GM04504 (cell line): ENCODE measurements at places on chromosomes 7 and 10.

- no peak for DNase-seq
These were observed 12.2 kb downstream of the PDZD8 start for GRCh38 chr10:117363028-117363427.

GRCh38 chr10:116069856-116070255, 203.2 kb downstream of the GFRA1 start:
- no peak for DNase-seq

GRCh38 chr10:105044902-105045301, 403.8 kb downstream of the SORCS3 start:
- DNase-seq, result no peak

GRCh38 chr10:103564776-103565520, 71.4 kb downstream of the NEURL1 start:
- no peak for DNase-seq

DNA sequence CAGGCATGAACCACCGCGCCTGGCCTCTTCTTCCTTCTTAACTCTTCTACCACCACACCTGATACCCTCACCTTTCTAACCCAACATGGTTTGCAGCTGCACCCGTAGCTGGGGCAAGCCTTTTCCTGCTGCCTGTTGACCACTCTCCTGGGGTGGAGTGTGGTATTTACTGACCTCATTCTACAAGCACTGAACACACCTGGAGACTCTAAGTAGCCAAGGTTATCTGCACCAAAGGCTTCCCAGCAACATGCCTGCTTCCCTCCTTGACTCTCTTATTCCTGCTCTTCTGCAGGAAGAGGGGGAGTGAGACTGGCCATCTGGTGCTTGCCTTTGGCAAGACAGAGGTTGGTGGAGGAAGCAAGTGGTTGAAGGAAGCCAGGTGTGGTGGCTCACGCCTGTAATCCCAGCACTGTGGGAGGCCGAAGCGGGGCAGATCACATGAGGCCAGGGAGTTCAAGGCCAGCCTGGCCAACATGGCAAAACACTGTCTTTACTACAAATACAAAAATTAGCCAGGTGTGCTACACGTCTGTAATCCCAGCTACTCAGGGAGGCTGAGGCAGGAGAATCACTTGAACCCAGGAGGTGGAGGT, 10.1 kb downstream of the ACTR1A start:
- DNase-seq, result no peak

GRCh38 chr7:128941946-128942526, 4.3 kb downstream of the IRF5 start:
- DNase-seq, result no peak

DNA sequence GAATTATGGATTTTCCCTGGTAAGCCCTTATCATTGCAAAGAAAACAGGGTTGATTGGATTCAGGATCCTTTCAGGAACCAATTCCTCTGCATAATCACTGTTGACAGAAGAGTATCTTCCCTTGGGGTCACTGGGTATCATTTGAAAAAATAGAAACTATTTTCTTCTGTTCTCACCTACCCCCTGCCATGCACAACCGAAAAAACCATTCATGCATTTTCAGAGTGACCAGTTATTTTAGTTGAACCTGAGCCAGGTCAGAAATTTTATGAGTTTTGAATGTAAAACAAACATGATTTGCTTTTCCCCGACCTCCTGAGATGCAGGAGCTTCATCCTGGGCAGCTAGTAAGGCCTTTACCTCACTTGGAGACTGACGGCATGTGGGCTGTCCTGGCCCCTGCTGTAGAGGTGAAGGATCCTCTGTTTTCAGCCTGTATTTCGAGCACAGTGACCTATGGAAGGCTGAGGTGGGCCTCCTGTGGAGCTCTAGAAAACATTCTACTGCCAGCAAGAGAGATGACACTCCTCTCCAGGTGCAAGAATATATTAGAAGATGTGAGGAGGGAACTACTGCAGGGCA, 30.1 kb downstream of the TMEM178B start:
- no peak for DNase-seq

DNA sequence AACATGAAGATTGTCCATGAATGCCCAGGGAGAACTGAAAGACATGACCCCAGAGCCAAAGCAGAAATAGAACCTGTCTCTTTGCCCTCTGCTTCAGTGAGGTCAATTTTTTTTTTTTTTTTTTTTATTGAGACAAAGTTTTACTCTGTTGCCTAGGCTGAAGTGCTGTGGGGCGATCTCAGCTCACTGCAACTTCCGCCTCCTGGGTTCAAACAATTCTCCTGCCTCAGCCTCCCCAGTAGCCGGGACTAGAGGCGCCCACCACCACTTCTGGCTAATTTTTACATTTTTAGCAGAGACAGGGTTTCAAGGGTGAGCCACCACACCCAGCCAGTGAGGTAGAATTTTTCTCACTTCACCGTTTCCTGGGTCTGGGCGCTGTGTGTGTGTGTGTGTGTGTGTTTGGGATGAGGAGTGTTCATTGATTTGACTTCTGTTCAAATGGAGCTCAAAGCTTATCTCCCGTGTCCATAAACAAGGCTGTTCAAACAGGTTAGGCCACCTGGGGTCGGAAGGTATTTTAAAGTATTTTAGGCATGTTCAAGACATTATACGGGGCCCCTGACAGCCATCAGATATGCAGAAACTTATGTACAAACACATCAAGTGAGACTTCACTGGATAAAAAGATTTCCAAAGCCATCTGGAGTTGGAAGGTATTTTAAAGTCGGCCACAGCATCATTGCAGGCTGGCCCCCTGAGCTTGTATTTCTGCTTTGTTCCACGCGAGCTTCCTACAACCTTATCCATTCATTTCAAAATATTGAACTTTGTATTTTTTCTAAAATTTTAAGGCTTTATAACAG, 93.8 kb downstream of the MAP3K8 start:
- no peak for DNase-seq

DNA sequence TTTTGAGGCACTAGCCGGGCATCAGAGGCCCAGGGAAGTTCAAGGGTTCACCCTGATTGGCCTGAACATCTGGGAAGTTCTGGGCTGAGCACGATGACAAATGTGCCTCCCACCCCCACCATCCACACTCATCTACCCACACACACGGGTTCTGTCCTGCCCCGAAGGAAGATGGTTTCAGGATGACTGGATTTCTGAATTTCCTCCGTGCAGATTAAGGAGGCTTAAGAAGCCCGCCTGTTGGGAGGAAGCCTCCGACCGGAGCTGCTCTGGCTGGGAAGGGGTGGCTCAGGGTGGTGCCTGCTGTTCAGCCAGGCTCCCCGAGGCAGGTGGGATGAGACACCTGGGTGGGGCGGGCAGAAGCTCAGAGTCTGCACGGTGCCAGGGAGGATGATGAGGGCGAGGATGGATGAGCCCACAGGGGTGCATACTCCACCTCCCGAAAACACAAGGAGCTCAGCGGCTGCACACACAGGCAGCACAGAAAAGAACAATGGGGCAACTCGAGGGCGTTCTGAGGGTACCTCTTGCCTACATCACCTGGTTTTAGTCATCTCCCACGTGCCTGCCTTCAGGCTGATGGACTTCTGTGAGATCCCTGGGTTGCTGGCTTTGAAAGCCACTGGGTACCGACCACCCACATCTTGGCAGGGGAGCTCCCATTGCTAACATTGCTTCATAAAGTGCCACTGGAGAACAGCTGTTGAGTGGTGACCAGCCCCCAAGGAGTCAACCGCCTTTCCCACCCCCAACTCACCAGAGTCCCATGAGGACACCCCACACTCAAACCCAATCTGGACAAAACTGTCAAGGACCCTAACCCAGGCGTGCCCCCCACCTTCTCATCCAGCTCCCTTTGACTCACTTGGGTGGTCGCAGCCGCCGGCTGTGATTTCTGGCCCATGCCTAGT, 41.2 kb downstream of the CALML3 start:
- peak; percentile 70 for DNase-seq

DNA sequence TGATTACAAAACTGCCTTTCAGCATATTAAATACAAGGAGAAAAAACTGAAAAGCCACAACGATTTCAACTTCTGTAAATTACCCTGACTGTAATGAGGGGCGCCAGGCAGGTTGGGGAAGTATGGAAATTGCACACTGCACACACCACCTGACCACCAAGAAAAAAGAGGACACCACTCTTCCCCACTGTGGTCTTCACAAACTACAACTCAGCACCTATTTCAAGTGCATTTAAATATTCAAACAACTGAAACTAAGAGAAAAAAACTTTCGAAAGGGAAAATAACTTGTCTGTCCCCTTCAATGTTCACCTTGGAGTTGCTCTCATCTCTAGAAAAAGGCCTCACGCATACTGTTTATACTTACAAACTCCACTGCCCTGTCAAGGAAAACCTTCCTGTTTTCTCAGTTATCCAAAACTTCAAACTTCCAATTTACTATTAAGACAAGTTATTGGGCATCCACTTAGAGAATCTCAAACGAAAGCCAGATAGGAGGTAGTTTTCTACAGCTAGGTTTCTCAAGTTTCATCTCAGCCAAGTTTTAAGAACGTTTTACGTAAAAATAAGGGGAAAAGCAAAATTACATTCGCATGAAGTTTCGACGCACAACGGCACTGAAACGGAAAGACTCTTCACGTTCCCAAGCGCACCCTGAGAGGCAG, 1.4 kb downstream of the LARP4B start:
- DNase-seq, result no peak

- DNase-seq, result no peak
These were observed 43.4 kb upstream of the PLEKHA1 start for GRCh38 chr10:122331100-122331499.

- no peak for DNase-seq
These were observed 24.0 kb upstream of the ABLIM1 start for GRCh38 chr10:114682121-114682520.

GRCh38 chr7:64101126-64101942, 56.1 kb downstream of the ZNF727 start:
- no peak for DNase-seq

- DNase-seq, result no peak
These were observed 416.0 kb downstream of the PLXDC2 start for GRCh38 chr10:20232079-20232705.

DNA sequence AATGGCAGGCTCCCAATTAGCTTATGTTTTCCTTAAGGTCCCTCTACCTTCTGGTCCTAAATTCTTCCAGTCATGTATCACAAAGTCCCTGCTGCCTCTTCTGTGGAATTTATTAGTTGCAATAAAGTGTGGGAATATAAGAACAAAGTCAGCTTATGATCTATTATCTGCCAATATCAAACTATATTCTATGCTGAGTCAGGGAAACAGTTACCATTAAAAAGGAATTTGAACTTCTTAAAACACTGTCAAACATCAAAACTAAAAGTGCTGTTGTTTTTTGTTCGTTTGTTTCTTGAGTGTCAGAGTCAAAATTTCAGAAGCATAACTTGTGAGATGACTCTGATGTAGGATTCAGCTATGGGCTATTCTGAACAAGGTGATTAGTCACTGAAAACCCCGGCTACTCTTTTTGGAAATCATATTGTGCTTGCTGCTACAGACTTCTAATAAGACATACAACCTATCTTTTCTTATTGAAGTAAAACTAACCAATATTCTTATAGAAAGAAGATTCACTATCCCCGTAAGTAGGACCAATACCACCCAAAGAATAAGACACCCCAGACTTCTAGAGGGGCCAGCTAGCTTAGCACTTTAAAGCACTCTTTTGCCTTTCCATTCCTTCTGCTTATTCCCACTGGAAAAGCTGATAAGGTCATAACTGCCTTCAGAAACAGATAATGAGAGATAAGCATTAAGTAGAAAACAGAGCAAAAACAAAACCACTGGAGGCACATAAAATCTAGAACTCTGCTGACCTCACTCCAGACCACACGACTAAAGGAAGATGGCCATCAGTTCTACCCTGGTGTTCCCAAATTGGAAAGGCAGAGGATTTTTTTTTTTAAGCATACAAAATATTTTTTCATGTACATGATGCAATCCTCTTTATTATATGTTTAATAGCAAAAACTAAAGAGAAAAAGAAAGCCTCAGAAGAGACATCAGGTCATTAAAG, 370.6 kb downstream of the PARD3 start:
- no peak for DNase-seq

DNA sequence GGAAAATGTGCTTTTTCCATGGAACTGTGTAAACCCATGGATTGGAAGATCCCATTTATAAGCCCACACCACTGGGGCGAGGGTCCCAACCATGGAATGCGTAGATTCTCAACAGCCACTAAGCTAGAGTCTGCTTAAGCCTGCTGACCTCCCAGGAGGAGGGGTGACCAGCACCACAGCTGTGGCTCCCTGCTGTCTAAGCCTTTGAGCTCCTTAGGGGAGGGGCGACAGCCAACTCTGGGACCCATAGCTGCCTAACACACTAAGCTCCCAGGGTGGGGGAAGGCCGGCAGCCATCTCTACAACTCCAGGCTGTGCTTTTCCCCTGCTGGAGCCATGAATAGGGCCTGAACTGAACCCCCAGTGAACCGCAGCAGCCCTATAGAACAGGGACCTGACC, 249.8 kb upstream of the HPS1 start:
- DNase-seq, result no peak

GRCh38 chr10:95835149-95835860, 72.5 kb upstream of the CC2D2B start:
- no peak for DNase-seq

DNA sequence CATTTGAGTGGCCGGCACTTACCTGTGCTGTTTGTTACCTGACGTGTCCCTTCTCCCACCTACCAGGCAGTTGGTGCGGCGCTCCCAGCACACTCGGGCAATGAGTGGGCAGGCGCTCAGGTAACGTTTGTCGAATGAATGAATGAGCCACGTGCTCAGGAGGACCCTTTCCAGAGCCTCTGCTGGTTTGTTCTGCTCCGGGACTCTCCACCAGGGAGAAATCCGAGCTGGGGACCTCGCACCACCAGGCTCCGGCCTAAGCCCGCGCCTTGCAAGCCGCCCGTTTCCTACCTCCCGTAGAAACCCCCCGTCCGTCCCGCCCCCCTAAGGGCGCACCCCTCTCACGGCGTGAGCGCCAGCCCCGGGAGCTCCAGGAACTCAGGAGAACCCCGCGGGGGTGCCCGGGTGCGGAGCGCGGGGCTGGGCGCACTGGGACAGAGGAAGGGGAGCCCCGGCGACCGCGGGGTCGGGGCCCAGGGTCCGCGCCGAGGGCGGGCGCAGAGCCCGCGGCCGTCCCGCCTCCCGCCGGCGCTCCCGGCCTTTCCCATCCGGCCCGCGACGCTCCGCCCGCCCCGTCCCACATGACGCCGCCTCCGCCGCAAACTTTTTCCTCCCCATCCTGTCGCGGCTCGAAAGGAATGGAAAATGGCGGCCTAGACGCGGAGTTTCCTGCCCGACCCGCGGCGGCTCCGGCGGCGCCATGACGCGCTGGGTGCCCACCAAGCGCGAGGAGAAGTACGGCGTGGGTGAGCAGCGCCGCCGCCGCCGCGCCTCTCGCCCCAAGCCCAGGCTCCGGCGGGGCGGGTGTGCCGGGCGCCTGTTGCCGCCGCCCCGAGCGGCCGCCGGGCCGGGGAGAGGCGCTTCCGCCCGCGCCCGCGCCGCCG, at the start of gene DOCK1:
Gene DOCK1 (plus strand): TSS at position 611 of the 884 bp plus-strand sequence. CDS start 90 bp downstream, at position 701.
- peak; percentile 41 for DNase-seq

GRCh38 chr10:19531324-19531723, 284.9 kb upstream of the PLXDC2 start:
- no peak for DNase-seq

- no peak for DNase-seq
These were observed 68.9 kb upstream of the CARD11 start for GRCh38 chr7:3112479-3113134.

DNA sequence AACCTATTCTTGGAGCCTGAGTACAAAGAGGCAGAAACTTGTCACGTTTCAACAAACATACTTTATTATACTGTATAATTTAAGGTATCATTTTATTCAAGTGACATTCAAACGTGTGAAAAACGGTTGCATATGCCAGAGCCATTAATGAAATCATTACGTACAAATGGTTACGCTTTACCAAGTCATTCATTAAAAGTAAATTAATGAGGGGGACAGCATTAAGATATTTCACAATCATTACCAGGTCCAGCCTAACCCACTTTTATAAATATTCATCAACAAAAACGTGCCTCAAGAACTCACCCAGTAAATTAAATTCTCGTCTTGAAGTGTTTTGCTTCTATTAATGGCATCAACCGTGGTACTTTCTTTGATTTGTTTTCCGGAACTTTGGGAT, 253.0 kb downstream of the RPS24 start:
- no peak for DNase-seq
